ENCODE measurements at places on chromosomes 16 and 17.

GRCh38 chr16:23293016-23293415 is 9.1 kb upstream of the SCNN1B start:
- DNase-seq: no peak

DNA sequence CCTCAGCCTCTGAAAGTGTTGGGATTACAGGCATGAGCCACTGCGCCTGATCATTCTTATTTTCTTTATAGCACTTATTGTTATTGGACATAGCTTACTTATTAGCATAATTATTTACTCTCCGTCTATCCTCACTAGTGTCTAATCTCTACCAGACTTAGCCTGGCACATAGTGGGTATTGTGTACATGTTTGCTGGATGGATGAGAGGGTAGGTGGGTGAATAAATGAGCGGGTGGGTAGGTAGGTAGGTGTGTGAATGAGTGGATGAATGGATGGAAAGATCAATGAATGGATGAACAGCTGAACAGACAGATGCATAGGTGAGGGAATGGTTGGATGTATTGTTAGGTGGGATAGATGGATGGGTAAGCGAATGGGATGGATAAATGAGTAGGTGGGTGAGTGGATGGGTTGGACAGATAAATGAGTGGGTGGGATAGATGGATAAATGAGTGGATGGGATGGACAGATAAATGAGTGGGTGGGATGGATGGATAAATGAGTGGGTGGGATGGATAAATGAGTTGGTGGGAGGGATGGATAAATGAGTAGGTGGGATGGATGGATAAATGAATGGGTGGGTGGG is 51.9 kb downstream of the ABCC6 start:
- no peak for DNase-seq

- peak; percentile 28 for DNase-seq
Observed at GRCh38 chr17:4365628-4366326, 698 bp downstream of the UBE2G1 start.

- DNase-seq: no peak
Observed at GRCh38 chr16:48559462-48560211, 50.3 kb downstream of the N4BP1 start.

GRCh38 chr16:30903596-30903995 is 7.2 kb downstream of the CTF1 start:
- no peak for DNase-seq

- DNase-seq: no peak
Observed at GRCh38 chr16:79004309-79004708, 596.2 kb downstream of the MAF start.

GRCh38 chr16:77833921-77834634 is 45.7 kb downstream of the VAT1L start:
- DNase-seq: no peak

DNA sequence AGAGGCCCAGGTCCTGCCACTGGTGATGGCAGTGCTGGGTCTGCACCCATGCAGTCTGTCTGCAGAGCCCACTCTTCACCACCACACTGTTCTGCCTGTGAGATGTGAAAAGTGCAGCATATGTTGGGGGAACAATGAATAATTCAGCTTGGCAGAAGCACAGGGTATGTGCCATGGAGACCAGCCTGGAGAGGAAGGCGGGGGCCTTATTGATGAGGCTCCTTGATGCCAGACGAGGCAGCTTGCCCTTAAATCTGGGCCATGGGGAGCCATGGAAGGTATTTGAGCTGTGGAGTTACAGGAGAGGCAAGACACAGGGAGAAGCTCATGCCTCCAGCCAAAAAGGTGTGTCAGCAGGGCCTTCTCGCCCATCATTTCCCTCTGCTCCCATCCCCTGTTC is 124.7 kb downstream of the C16orf78 start:
- DNase-seq: no peak

GRCh38 chr16:51637770-51638094 is 486.7 kb upstream of the SALL1 start:
- DNase-seq: no peak

DNA sequence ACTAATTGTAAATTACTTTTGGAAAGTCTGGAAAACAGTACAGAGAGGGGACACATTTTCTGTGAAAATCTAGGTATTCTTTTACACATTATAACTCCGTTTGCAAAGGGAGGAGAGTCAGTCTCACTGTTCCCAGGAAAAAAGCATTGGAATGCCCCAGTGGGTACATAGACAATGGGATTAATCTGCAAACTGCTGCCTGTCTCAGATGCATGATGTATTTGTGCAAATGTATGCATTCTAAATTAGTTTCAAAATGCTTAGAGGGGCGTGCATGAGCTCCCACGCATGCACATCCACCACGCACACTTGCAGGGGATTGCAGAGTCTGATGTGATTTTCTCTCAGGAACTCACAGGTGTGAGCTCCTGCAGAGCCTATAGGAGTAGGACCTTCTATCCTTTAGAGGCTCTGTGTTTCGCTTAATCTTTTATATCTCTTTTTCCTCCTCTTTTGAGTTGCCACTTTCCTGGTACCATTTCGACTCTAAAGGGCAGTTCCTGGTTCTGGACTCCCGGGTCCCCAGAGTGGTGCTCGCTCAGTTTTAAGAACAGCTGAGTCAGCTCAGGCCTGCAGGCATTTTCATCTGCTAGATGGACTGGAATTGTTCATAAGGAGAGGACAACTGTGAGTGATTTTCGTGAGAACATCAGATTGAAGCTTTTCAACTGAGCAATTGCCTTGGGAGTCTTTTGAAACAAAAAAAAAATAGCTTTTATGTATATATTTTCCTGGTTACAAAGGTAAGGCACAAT is 1.1 kb downstream of the BCO1 start:
- no peak for DNase-seq

DNA sequence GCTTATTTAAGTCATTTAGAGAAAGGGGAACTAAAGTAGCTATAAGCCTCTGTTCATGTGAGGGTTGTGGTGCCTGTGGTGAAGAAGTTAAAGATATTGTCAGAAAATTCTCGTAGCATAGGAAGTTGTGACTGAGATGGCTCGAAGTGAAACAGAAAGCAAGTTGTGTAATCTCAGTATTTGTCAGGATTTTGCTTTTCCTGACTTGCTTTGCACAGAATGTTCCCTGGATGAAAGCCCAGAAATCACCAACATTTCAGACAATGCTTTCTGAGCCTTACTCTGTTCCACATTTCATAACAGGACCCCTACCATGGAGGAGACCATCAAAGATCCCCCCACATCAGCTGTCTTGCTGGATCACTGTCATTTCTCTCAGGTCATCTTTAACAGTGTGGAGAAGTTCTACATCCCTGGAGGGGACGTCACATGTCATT is 10.6 kb downstream of the CALCOCO2 start:
- no peak for DNase-seq

DNA sequence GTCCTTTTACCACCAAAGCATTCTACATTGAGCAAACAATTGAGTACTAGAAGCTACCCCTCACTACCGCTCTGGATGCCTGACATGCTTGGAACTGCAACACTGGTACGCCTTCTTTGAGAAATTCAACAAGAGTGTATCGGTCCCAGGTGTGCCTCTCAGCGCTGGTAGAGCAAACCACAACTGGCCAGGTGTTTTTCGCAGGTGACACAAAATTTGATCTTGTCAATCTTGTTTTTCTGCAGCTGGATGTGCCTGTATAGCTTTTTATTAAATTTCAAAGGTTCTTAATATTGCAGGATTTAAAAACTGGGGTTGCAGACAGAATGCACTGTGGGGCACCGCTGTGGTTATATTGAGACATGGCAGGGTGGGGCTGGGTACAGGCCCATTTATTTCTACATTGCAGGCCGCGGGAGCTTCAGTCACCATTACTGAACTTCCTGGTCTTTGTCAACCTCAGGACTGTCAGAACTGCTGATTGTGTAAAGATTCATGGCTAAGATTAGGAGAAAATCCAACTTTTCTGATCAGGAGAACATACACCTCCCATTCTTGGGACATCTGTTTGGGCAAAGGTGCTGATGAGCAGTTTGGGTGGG is 4.5 kb upstream of the SNX20 start:
- no peak for DNase-seq

GRCh38 chr17:77124192-77124889 is 16.4 kb upstream of the SEC14L1 start:
- DNase-seq: no peak

- DNase-seq: no peak
Observed at GRCh38 chr17:4520060-4520893, 21.6 kb downstream of the SPNS2 start.

DNA sequence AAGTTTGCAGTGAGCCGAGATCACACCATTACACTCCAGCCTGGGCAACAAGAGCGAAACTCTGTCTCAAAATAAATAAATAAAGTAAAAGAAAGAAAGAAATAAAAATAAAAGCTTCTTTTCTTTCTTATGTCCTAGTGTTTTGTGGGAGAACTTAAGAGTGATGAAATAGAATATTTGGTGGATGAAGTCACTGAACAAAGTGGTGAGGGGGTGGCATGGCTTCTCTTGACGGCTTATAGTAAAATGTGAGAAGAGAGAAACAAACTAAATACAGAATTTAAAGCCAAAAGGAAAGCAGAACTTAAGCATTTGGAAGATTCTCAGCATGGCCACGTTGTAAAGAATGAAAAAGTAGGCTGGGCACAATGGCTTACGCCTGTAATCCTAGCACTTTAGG is 15.3 kb downstream of the SGF29 start:
- no peak for DNase-seq

DNA sequence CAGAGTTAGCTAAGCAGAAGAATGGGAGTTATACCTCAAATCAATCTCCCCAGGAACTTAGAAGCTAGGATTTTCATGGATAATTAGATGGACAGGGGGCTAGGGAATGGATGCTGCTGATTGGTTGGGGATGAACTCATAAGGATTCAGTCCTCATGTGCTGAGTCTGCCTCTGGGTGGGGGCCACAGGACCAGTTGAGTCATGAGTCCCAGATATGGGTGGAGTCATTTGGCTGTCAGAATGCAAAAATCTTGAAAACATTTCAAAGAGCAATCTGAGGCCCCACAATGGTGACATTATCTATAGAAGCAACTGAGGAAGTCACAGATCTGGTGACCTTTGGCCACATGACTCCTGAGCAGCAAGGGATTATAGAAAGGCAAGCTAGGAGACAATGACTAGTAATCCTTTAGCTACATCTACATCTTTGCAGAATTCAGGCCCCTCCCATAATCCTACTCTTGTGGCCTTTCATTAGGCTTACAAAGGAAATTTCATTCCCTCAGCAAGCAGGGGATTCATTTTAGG is 82.6 kb upstream of the CCL2 start:
- DNase-seq: no peak

DNA sequence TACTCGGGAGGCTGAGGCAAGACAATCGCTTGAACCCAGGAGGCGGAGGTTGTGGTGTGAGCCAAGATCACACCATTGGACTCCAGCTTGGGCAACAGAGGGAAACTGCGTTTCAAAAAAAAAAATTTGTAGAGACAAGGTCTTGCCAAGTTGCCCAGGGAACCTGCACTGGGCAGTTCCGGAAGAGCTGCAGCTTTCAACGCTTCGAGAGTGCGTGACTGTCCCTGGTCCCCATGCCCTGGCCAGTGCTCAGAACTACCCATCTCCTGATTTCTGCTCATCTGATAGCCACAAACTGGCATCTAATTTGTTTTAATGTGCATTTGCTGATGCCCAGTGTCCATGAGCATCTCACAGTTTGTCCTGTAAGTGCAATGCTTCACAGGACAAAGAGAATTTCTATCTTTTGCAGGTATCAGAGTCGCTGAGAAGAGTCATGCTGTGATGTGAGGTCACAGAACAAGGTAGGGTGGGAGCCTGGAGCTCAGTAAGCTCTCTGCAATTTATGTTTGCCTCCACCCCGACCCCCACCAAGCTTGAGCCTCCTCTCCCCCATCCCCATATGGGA is 3.9 kb downstream of the ACTG1 start:
- no peak for DNase-seq

DNA sequence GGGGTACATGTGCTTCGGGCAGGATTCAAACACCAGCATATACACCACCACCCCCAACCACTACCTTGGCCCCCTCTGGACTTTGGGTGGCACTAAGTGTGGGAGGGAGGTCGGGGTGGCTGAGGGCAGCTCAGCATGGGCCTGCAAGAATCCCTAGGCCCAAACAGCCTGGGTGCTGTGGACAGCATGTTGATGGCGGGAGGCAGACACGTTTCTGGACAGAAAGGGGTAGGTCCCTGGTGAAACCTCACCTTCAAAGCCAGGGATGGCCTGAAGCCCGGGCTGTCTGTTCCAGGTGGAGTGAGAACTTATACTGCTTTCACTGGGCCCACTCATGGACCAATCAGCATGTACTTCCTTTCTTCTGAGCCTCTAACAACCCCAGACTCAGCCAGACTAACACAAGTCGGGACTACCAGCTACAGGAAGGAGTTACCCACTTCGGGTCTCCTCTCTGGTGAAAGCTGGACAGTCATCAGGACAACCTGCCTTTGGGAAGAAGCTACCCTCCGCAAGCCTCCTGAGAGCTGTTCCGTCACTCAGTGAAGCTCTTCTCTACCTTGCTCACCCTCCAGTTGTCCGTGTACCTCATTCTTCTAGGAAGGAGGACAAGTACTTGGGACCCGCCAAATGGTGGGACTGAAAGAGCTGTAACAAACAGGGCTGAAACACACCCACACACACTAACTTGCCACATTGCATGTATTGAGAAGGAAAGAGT is 203.0 kb downstream of the CPPED1 start:
- no peak for DNase-seq

GRCh38 chr17:297758-298157 is 54.8 kb downstream of the RPH3AL start:
- no peak for DNase-seq

- no peak for DNase-seq
Observed at GRCh38 chr17:75589919-75590303, 2.3 kb downstream of the MYO15B start.

DNA sequence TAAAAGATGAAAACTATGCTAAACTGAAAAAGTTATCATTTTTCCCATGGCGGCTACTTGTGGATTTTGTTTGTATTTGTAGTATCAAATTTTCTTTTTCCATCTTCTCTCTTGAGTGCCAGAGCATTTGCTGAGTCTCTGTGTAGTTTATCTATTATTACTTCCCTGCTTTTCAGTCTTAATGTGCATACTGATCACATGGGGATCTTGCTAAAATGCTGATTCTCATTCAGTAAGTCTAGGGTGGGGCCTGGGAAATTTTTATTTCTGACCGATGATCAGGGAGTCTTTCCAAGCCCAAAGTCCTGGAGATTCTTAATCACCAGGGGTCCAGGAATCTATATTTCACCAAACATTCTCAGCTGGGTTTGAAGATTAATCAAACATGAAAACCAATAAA is 189.0 kb upstream of the GOT2 start:
- DNase-seq: no peak

DNA sequence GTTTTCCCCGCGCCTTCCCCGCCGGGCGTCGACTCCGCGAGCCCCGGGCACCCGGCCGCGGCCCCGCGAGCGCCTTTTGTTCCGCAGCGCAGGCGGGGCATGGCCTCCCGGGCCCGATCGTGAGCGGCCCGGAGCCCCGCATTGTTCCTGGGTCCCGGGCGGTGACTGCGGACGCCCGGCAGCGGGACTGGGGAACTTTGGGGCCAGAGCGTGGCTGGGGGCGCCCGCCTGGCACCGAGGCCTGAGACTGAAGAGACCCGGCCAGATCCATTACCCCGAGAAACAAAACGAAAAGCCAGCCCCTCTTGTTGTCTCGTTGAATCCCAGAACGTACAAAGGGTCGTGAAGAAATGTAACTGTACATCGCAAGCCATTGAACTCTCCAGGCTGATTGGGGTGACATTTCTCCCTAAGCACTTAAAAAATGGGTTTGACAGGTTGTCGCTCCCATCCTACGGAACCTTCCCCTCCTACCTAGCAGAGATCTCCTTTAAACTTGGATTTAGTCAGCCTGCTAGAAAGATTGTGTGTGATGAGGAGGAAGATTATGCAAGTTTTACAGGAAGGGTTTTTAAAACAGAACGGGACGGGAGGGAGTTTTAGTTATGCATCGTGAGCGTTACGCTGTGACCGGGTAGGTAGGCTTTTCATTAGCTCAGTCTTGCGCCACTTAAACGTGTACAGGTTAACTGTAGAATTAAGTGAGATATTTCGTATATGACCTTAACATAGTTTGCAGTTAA is 825 bp downstream of the METTL9 start:
- DNase-seq: no peak
